ENCODE measurements at places on chromosomes 16 and 17. TPM values are rescaled to one million over a fixed set of nuclear protein-coding genes. Genes with fewer than 3 reads are reported as not detected.

Gene TBC1D3C
- 8.7 TPM for total RNA-seq

Gene RNF151
- not detected for total RNA-seq

Gene ZNF205
- total RNA-seq = 8.9 TPM

Gene NPIPA8
- not detected for total RNA-seq

Gene KLHL11
- total RNA-seq = 31.5 TPM

Gene SULT1A4
- 3.4 TPM for total RNA-seq

Gene AOC2
- total RNA-seq = 1.4 TPM

Gene MGAT5B
- total RNA-seq = not detected

Gene TPSB2
- 1.9 TPM for total RNA-seq

Gene NTN1
- total RNA-seq = 5.8 TPM

Gene CES4A
- total RNA-seq = 4.1 TPM

Gene USP43
- total RNA-seq = 0.96 TPM

Gene MYH1
- total RNA-seq = not detected

Gene SDK2
- total RNA-seq = 0.96 TPM

Gene CD79B
- not detected for total RNA-seq

Gene MMP28
- 113 TPM for total RNA-seq

Gene RUSF1
- total RNA-seq = 68.1 TPM

Gene TMEM114
- not detected for total RNA-seq

Gene HBA2
- total RNA-seq = 7,657 TPM

Gene KCNAB3
- total RNA-seq = 1.7 TPM

Gene HBQ1
- not detected for total RNA-seq

Gene KRTAP1-1
- total RNA-seq = not detected

Gene STAC2
- 0.24 TPM for total RNA-seq

Gene HIRIP3
- 1.4 TPM for total RNA-seq

Gene SCARF1
- total RNA-seq = 8.4 TPM

Gene OR1D2
- total RNA-seq = 7.0 TPM

Gene NRN1L
- total RNA-seq = not detected

Gene KRTAP9-4
- 1.2 TPM for total RNA-seq

Gene NPIPA1
- total RNA-seq = 61.2 TPM

Gene SLC2A4
- total RNA-seq = 7.7 TPM
